Adrenal gland (tissue), 19 donors: ENCODE measurements at places on chromosomes 16 and 17.

DNA sequence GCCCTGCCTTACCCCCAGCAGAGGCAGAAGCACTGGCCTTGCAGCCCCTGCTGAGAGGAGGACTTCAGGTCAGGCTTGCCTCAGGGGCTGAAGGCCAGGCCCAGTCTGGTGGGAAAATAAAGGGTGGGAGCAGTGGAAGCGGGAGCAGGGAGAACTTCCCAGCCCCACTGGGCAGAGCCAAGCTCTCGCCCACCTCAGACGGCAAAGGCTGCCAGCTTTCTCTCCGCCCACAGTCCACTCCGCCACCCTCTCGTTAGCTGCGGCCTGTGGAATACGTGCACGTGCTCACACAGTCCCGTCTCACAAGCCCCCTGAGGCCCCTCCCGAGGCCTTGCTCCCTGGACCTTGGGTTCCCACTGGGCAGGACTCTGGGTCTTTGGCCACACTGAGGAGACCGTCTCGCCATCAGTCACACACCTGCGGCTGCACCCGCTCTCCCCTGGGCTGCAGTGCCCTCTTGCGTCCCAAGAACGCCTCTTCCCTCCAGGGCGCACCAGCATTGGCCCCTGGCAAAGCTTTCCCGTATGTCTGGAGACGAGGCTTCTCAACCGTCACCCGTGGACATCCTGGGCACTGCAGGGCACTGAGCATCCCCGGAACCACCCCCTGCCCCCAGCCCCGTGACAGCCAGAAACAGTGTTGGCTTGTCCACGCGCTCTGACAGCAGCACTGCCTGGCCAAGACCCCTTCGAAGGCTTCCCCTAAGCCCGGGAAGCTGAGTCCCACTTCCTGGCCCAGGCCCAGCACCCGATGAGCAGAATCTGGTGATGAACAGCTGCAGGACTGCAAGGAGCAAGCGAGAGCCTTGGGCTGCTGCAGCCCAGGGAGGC, 8.3 kb downstream of the MRPL28 start:
- no peaks in the 10 kb centered on the region for H3K36me3 ChIP-seq
- H3K27ac ChIP-seq, result no peak overlapping the region
- no peaks in the 10 kb centered on the region for H3K27me3 ChIP-seq

DNA sequence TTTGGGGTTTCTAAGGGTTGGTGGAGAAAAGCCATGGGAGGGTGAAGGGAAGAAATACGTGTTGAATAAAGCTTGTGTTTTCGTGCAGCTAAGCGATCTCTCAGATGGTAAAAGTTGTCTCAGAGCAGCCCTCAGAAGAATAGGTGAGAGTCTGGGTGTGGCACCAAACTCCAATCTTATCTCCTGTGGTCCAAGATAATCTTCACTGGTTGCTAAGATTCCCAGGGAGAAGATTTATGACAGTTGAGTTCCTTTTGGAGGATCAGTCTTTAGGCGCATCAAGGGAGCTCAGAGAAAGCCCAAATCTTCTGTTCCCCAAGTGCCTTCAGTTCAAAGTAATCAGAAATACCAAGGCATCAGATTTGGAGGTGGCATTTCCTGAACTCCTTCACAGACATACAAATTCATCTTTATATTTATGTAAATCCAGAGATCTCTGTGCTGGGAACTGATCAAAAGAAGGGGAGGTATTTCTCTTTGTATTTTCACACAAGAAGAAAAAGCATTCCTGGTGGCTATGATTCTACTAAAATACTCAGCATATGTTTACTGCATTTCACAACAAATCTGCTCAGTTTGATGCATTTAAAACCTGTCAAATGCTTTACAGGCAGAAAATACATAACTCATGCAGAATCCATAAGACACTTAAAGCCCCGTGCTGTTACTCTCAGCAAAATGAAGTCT, 102.9 kb downstream of the ABCC12 start:
- H3K27me3 ChIP-seq, result no peaks in the 10 kb centered on the region
- H3K4me3 ChIP-seq, result no peak overlapping the region

DNA sequence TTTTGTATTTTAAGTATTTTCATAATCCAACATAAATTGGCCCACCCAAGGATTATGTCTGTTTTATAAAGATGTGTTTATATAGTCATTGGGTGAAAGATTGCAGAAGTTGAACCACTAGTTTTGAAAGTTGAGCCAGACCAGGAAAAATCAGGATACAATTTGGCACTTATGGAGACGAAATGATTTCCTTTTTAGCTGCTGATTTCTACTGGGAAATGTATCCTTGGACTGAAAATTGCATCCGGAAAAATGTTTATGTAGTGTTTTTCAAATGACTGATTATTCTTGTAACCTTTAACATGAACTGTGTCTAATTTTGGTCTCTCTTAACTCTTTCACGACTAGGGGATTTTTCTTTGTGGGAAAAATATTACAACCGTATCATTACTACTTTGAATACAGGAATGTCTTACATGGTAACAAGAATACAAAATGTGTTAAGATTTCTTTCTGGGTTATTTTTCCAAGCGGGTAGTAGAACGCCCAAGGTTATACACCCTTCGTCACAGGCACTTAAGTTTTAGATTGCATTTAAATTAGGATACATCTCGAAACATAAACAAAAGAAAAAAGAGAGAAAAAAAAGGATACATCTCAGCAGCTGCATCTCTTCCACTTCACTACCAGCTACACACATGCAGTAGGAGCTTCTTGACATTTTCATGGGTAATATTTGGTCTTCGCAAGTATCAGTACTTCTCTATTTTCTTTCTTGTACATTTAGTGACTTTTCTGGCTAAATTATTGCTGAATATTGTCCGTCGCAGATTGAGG, 273.0 kb upstream of the TBX2 start:
- no peaks in the 10 kb centered on the region for H3K36me3 ChIP-seq
- H3K4me3 ChIP-seq, result no peak overlapping the region
- no peaks in the 10 kb centered on the region for H3K27me3 ChIP-seq
- H3K4me1 ChIP-seq, result no peaks in the 10 kb centered on the region
- no peak for DNase-seq
- no peak overlapping the region for H3K27ac ChIP-seq

DNA sequence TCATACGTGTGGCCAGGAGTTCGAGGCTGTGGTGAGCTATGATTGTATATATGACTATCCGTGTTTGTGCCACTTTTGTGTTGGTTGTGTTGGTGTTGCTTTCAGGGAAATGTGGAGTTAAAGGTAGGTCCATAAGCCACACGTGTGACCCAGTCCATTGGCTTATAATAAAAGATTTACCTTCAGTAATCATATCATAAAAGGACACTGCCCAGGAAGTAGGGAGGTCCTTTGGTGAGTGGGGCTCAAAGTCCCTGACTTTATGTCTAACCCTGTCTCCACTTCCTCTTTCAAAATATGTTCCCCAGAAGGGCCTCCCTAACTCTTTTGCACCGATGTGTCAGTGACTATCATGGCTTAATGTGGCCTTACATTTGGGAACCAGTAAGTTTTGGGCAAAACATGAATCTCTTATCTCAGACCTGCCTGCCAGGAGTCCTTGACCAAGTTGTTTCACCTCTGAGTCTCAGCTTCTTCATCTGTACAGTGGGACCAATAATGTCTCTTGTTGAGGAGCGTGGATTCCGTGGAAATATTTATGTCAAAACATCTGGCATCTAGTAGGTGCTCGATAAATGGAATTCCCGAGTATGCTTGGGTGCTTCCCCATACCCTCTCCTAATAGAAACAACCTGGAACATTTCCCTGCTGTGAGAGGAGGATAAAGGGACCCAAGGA, 4.8 kb downstream of the TNP2 start:
- DNase-seq, result no peak
- no peaks in the 10 kb centered on the region for H3K27me3 ChIP-seq
- no peak overlapping the region for H3K4me3 ChIP-seq
- H3K27ac ChIP-seq, result no peak overlapping the region

GRCh38 chr17:28725660-28726225, 290 bp downstream of the TLCD1 start:
- peak overlapping the region; percentile 92 for H3K27ac ChIP-seq
- peaks cover 21% of the 10 kb centered on the region for H3K4me1 ChIP-seq
- no peak for DNase-seq
- no peak overlapping the region for H3K4me3 ChIP-seq

DNA sequence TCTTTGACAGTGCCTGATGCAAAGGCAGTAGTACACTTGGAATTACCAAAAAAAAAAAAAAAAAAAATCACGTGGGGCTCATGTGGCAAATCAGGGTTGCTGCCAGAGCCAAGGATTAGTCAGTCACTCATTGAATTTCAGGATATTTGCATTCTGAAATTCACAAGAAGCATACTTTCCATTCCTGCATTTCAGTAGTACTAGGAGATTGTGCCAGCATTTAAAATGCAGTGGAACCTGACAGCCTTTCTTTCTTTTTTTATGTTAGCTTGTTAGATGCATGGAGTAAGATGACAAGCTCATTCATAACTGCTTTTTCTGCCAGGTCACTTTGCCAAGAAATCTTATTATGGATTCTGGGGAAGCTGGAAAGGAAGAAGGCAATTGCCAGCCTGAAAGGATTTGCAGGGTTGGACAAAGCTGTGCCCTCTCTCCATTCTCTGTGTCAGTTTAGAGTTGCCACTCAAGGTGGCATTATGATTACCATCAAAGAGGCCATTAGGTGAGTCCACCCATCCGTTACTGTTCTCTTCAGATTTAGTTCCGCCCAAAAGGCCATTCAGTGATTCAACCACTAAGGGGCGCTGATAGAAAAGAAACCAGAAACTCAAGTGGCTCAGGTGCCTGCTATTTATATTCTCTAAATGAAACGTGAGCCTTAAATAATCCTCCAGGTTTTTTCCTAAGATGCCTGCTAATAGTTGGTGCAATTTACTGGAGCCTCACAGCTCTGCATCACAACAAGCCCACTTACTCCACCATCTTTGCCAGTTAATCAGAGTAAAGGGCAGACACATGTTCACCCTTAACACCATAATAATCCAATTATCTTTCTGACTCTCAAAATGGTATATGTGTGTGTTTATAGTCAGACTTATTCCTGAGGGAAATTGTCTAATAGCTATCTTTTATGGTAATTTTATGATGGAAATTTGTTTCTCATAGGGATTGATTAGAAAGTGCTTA, 59.0 kb downstream of the TANGO6 start:
- no peaks in the 10 kb centered on the region for H3K27me3 ChIP-seq
- H3K27ac ChIP-seq, result no peak overlapping the region
- H3K36me3 ChIP-seq, result no peaks in the 10 kb centered on the region
- no peaks in the 10 kb centered on the region for H3K4me1 ChIP-seq

- H3K27me3 ChIP-seq, result no peaks in the 10 kb centered on the region
- no peak overlapping the region for H3K27ac ChIP-seq
- no peak overlapping the region for H3K4me3 ChIP-seq
These were observed 2.7 kb downstream of the CENPX start for GRCh38 chr17:82019690-82020571.

DNA sequence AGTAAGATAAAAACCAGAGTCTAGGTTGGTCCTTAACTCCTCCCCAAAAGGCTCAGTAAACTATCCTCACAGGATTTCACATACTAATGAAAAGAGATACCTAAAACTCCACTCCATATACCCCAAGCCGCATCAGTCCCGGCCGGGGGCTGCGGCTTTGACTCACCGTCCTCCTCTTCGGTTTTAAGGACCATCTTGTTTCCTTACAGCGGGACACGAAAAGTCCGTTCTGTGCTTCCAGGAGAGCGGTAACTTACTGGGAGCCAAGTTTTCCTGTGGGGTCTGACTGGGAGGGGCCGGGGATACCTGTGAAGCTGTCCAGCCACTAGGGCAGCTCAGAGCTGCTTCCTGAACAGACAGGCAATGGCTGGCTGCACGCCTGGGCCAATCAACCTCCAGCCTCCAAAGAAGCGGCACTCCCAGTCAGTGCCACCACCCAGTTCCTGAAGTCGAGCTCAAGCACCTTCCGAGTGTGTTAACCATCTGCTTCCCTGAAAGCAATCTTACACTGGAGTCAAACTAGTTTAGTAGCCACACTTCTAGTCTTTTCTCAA, 45.5 kb downstream of the CYTH1 start:
- H3K4me1 ChIP-seq, result peaks cover 63% of the 10 kb centered on the region
- DNase-seq, result no peak
- no peaks in the 10 kb centered on the region for H3K27me3 ChIP-seq
- peak overlapping the region; percentile 67 for H3K27ac ChIP-seq
- H3K36me3 ChIP-seq, result no peaks in the 10 kb centered on the region
- H3K4me3 ChIP-seq, result no peak overlapping the region

DNA sequence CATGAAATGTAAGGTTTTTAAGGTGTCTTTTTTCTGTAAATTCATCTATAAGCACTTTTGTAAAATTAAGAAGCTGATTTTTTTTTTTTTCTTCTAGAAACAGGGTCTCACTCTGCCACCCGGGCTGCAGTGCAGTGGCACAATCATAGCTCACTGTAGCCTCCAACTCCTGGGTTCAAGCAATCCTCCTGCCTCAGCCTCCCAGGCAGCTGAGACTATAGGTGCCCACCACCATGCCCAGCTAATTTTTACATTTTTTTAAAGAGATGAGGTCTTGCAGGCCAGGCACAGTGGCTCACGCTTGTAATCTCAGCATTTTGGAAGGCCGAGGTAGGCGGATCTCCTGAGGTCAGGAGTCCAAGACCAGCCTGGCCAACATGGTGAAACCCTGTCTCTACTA, 4.5 kb upstream of the CYB5B start:
- peaks cover 19% of the 10 kb centered on the region for H3K4me1 ChIP-seq
- no peak overlapping the region for H3K4me3 ChIP-seq
- no peaks in the 10 kb centered on the region for H3K27me3 ChIP-seq
- no peak for DNase-seq
- no peaks in the 10 kb centered on the region for H3K36me3 ChIP-seq
